ENCODE measurements at places on chromosomes 1 and 21.
A peak's percentile ranks its signal among the peaks of the same experiment; 100 is the strongest.

DNA sequence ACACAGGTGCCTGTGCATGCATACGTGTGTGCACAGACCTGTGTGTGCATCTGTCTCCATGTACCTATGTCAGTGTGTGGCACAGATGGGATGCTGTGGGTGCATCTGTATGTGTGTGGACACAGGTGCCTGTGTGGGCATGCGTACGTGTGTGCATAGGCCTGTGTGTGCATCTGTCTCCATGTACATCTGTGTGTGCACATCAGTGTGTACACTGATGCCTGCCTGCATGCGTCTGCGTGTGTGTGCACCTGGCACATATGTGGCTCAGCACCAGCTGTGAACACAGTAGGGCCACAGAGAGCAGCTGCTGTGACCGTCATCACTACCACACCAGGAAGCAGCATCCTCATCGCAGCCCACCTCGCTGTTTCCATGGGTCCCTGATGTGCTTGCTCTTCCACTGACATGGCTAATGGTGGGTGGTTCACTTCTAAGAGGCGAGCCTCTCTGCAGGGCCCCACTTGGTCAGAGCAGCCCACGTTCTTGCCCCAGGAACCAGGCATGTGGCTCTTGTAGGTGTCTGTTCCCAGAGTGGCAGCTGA, 9.6 kb upstream of the SPATC1L start:
- DNase-seq = no peak

GRCh38 chr1:178037510-178038253, 56.2 kb upstream of the RASAL2 start:
- DNase-seq = no peak

DNA sequence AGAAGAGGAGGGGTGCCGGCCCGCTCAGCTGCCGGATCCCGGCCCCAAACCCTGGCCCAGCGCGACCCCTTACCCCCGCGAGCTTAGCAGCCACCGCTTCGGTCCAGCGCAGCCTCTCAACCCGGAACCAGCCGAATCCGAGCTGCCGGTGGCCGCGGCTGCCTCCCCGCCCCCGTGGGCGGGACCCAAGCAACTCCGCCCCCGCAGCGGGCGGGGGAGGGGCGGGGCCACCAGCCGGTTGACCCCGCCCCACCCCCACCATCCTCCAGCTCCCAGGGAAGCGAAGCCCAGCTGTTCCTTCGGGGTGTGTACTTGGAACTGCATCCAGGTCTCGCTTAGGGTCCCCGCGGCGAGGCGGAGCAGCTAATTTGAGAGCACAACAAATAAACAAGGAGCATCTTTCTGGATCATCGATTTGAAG, at the start of gene TRIM62:
Gene TRIM62 (minus strand): TSS at position 123 of the 421 bp plus-strand sequence. CDS start 611 bp downstream, outside the sequence.
- DNase-seq = peak; percentile 65

DNA sequence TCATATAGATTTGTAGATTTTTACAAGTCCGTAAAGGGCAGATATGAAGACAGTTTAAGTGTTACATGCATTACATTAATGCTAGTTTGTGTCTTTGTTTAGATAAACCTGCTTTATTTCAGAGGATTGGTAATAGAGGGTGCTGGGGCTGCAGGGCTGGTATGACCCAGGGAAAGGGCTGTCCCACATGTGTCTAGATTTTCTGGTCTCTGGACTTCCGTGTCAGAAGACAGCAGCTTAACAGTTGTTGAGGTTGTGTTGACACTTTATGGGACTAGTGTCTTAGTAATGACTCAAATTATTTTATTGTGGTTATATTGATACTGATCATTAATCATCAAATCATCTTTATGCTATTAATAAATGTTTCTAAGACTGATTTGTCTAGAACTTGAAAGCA, 10.1 kb downstream of the PRDM2 start:
- DNase-seq = no peak

DNA sequence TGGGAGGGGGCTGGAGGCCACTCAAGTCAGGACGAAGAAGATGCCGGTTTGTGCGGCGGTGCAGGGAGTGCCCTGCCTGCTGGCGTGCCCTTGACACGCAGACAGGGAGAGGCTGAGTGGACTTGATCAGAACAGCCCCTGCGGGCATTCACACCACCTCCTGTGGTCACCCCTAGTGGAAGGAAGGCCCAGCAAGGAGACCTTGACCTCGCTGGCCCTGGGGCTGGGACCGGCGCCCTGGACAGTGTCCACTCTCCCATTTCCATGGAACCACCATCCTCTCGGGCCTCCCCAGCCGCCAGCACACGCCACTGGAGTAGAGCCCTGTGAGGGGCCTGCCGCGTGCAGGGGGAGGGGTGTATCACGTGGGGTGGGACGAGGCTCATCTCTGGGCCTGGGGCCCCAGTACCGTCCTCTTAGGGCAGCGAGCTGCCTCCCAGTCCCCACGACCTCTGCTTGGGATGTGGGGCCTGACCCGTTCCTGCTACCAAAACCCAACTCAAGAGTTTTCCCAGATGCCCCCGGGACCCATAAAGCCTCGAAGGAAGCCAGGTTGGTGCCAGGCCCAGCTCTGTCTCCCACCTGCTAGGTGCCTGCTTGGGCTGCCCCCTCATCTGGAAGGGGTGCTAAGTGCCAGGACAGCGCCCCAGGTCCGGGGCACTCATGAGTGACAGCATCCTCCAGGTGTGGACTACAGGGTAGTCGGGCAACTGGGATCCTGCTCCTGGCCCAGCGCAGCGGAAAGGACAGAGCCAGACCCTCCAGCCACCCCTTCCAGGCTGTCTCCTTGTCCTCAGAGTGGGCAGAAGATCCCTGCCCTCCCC, 62.8 kb downstream of the SLX9 start:
- no peak for DNase-seq
